Ascending aorta (tissue), 2 donors: ENCODE measurements at places on chromosomes 6 and 20.

- no peak for DNase-seq
Measured at GRCh38 chr6:165605901-165606739, 56.9 kb downstream of the PDE10A start.

DNA sequence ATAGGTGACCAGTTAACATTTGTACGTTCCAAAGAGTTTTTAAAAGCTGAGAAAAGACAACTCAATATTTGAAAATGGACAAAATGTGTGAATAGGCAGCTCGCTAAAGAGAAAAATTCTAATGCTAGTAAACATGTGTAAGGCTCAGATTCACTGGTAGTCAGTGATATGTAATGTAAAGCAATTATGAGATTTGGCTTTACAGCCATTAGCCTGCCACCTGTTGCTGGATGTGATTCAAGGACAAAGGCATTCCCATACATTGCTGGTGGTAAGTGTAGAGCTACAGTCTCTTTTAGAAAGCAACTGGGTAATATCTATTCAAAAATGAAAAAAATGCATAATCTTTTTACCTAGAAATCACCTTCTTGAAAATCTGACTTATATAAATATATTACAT lies 114.3 kb downstream of the COL19A1 start:
- DNase-seq, result no peak

DNA sequence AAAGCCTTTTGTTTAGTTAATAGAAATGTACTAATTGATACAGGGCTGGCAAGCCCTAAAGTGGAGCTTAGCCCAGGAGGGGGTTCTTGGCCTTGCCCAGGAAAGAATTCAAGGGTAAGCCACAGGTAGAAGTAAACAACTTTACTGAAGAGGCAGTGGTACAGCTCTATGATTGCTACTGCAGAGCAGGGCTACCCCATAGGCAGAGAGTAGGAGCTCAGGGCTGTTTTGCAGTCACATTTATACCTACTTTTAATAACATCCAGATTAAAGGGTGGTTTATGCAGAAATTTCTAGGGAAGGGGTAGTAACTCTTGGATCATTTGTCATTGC lies 680.4 kb upstream of the GJE1 start:
- DNase-seq, result no peak

DNA sequence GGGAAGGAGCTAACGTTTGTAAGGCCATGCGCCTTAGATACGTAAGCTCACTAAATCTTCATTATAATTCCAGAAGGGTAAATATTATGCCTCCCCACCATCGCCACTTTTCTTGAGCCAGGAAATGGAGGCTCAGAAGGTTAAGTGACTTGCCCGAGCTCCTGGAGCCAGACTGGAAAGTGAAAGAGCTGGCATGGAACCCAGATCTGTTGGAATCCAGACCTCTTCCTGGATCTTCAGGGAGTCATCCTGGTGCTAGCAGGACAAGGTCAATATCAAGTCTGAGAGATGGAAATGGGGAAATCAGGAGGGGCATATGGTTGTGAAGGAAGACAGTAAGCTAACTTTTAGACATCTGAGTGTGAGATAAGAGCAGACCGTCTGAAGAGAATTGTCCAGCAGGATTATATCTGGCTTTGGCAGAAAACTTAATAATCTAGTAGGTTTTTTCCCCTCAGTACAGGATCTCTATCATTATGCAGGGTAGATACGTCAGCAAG lies 6.2 kb downstream of the TMEM200A start:
- DNase-seq, result no peak

GRCh38 chr6:147660334-147661311 lies 152.1 kb downstream of the SAMD5 start:
- no peak for DNase-seq
